ENCODE measurements at places on chromosomes 6 and 20.

GRCh38 chr6:28478518-28478917, 35.2 kb upstream of the ZSCAN23 start:
- no peak for DNase-seq

DNA sequence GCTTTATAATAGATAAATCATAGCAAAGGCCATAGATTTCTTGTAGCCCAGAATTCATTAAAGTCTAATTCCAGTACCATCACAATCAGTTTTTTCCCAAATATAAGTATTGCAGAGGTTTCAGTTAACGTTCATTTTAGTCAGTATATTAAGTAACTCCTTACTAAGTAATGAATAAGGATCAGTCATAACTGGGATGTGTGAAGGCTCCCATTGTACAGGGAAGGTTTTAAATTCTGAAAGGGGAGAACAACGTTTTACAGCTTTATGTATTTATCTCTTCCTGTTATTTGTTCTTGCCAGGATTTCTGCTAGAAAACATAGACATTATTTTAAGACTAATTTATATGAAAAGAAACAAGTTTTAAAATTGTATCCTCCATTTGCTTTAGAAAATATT, 215.5 kb upstream of the LAMP5 start:
- DNase-seq: no peak

DNA sequence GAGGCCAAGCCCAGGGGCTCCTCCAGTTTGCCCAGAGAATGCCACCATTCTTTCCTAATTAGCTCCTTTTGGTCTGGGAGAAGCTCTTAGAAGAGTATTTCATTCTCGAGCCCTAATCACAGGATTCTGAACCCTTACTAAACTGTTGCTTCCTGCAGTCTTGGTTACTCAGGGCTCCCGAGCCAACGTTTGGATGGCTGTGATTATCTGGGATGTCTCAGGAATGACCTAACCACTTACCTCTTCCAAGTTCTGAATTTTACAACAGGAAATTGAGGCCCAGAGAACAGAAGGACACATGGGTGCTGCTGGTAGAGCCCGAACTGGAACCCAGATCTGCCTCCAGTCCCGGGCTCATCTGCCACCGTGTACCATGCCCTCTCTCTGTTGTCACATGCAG, 22.2 kb upstream of the PNPLA1 start:
- peak; percentile 12 for DNase-seq

GRCh38 chr6:42140032-42140431, 2.4 kb downstream of the C6orf132 start:
- no peak for DNase-seq

GRCh38 chr6:79630883-79631692, at the start of gene SH3BGRL2:
Gene SH3BGRL2, plus strand, starts transcription at chr6:79631329. Its CDS starts 133 bp downstream, at chr6:79631462.
- DNase-seq: peak; percentile 4

DNA sequence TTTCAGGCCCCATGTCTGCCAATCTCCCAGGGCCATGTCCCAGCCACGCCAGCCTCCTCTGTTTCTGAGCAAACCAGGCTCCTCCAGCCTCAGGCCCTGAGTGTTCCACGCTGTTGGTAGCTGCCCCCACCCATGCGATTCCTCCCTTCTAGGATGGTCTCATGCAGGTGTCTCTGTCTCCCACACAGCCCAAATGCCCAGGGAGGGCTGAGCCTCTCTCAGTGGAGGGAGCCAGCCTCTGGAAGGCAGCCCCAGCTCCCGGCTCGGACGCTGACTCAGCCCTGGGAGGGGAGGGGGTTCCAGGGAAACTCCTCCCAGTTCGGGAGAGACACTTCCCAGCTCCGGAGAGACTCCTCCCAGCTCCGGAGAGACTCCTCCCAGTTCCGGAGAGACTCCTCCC, 122.9 kb upstream of the AFDN start:
- DNase-seq: no peak

DNA sequence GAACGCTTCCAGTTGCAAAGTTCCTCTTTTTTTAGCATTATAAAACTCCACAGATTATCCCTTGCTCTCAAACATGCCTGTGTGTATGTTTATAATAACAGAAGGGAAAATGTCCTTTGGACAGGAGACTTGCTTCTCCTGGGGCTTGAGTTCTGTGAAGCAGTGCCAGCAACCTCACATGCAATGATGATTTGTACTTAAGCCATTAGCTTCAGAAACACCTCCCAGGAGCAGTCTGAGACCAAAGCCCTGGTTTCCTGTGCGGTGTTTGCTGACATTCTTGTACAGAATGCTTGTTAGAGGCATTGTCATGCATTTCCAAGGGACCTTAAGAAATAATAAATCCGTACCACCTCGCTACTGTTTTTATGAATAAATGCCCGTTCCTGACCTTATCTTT, 752.8 kb downstream of the CBLN4 start:
- no peak for DNase-seq

DNA sequence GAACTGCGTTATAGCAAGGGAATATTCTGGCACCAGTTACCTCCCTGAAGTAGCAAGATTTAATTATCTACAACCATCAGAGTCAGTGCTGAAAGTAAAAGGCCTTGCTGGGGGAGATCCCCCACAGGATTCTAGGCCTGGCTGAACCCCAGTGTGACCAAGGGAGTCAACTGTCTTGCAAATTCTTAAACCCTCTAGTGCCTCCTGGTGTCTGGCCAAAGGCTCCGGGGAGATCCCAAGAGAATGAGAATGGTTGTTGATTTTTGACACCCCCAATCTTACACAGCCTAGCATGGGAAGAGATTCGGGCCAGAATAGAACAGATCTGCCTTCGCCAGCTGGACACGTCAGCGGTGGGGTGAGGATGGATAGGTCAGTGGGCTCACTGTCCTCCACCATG, 179.4 kb downstream of the ERMARD start:
- DNase-seq: no peak

GRCh38 chr6:5677219-5678000, 329.3 kb downstream of the NRN1 start:
- DNase-seq: no peak

DNA sequence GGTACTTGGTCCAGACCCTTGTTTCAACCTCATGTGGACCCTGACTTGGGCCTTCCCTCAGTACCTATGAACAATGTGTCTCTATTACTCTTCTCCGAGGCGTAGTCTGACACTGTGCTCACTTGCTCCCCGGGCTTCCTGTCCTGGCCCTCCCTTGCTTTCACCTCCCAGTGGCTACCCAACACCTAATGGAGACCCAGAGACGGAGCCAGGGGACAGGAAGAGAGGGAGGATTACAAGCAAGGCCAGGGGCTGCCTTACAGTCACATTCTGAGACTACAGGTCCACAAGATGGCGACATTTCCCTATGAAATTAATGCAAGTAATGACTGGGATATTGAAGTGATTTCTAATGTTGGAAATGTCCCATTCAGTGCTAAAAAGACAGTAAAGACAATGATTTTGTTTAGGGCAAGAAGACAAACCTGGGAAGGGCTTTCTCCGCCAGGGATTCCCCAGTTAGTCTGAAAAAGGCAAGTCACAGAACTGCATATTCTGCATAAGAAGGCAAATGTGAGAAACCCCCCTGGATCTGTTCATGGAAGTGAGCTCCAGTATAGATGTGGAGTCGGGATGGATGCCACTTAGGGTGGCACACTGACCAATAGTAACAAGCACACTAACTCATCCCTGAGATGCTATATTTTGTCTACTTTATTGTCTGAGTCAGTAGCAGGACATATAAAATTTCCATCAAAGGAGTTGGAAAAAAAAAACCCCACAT, 44.0 kb upstream of the ZBTB24 start:
- DNase-seq: no peak

- no peak for DNase-seq
These were observed 176.2 kb upstream of the SASH1 start for GRCh38 chr6:148166339-148166968.

GRCh38 chr6:63910863-63911551, 275.4 kb downstream of the PHF3 start:
- DNase-seq: no peak

DNA sequence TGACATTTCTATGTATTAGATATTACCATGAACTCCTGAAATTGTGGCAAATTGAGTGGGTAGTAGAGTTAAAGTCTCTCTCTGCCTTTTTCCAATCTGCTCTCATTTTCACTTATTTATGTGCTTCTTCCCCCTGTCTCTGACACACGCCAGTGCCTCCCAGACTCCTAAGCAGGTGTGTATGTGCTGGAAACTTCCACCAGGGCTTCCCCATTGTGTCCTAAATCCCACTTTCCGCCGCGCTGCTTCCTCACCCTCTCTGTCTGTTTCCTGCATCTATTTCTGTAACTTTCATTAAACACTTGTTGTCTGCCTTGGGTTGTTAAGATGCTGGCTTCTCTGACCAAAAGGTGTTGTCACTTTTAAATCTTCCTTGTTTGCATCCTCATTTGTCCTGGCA, 97.6 kb upstream of the HDGFL1 start:
- no peak for DNase-seq

GRCh38 chr20:38559764-38560163, 21.2 kb upstream of the ADIG start:
- DNase-seq: no peak

DNA sequence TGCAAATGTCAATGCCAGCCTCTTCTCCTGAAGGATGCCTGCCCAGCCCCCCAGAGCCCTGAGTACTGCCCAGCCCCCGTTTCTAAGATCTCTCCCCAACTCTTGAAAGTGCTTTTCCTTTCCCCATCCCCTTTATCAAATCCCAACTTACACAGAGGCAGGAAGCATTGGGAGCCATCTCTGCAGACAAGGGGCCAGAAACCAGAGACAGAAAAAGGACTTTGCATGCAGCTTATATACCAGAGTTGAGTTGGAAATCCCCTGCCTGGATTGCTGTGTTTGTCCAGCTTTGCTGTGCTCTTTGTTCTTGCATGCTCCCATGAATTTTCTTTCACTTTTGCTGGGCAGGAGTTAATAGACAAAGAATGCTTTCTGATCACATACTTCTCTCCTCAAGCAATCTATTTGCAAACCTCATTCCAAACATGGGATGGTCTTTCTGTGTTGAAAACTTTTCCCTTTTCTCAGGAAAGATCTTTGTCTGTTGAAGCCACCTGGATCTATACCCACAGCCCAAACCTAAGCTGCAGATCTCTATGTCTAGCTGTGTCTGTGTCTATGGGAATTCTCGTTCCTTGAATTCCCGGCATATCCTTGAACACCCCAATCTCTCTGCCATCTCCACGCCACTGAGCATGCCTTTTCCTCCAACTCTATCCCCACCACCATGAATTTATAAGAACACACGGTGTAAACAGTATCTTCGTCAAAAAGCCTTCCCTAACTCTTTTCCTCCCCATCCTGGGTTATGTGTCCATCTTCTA, at the start of gene UBD:
Gene UBD, minus strand, starts transcription at position 209 of the 764 bp plus-strand sequence. Its CDS starts 31 bp downstream, at position 178.
- DNase-seq: no peak

GRCh38 chr6:25732468-25733198, 21.9 kb upstream of the SLC17A4 start:
- no peak for DNase-seq

DNA sequence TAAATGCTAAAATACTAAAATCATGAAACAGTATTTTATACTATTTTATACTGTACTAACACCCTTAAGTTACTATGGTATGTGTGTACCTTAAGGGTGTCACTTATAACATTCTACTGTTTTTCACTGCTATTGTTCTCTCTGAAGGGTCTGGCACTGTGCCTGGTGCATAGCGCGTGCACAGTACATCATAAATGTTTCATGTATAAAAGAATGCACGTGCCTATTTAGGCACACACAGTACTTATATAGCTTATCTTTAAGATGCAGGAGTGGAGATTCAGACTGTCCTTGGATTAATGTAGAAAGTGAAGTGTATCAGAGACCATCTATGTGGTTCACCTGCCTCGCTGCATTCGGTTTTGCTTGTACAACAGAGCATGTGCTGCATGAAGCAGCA, 64.0 kb upstream of the SGK1 start:
- no peak for DNase-seq

GRCh38 chr20:57589728-57590484, 29.0 kb downstream of the PCK1 start:
- no peak for DNase-seq

DNA sequence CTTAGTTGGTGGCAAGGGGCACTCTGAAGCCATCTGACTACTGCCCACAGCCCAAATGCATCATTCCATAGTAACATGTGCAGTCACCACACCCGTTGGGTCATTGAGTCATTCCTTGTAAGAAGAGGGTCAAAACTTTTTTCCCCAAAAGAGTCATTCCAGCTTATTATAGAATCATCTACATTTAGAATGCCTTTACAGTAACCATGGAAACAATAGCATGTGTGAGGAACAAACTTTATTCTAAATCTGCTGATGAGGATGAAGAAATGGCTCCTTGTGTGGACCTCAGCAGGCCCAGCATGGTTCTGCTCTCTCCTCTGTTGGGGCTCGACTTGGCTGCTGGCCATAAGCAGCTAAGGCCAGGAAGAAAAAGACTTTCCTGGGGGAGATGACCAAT, 111.2 kb upstream of the PTPRT start:
- DNase-seq: no peak

GRCh38 chr6:131840936-131841583, 33.2 kb downstream of the ENPP1 start:
- DNase-seq: no peak

GRCh38 chr20:58469616-58470015, 45.6 kb downstream of the APCDD1L start:
- DNase-seq: no peak

GRCh38 chr20:51862796-51863195, 60.5 kb upstream of the SALL4 start:
- no peak for DNase-seq

- no peak for DNase-seq
These were observed 7.1 kb upstream of the CAPN11 start for GRCh38 chr6:44151348-44152108.

- no peak for DNase-seq
These were observed 283.7 kb downstream of the ESR1 start for GRCh38 chr6:152091201-152091600.

DNA sequence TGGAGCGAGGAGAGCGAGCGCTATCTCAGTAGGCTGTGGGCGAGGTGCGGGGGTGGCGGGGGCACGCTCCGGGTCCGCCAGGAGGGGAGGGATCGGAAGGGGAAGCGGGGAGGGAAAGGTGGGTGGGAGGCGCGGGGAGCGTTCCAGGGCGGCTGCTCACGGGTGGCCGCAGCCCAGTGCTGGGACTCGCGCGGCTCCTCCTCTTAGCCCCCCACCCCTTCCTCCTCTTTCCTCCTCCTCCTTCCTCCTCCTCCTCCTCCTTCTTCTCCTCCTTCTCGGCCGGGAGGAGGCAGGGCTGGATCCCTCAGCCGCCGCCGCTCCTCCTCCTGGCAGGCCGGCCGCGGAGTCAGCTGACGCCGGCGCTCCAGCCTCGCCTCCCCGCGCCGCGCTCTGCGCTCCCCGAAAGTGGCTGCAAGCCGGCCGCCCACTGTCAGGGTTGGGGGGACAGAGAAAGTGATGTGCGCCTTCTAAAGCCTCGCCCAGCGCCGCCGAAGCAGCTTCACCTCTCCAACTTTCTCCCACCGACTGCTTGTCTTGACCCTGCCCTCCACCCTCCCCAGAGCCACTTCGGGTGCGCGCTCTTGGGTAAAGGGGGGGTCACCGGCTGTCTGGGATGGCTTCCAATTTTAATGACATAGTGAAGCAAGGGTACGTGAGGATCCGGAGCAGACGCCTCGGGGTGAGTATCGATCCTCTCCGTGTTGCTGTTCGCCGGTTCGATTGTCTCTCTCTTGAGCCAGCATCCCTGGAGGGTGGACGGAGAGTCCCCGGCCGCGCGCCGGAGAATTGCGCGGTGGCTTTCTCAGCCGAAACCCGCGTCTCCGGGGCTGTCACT, at the start of gene DOK5:
Gene DOK5, plus strand, starts transcription at position 260 of the 835 bp plus-strand sequence. Its CDS starts 354 bp downstream, at position 614.
- DNase-seq: no peak

Data from GM04503 (cell line).